Stimulated activated CD8-positive, alpha-beta memory T cell treated with anti-CD3 and anti-CD28 coated beads, Interleukin-2, amount 100 ng/mL, for 48 hours (primary cell): ENCODE measurements at places on chromosomes 4 and X.

DNA sequence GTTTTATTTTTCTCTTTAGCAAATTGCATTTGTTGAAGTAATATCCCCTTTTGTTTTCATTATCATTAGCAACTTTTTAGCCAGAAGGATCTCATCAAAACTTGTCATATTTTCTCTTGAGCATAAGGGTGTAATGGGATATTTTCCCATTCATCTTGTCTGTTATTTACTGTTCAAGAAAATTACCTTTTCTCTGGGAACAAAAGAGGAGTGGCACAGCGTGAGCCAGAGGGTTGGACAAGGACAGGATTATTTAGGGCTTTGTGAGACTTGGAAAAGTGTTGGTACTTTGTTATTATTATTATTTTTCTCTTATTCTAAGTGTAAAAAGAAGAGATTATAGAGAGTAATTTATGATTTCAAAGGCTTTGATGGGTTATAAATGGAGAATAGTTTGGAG lies 135.9 kb downstream of the PRKX start:
- DNase-seq = no peak

GRCh38 chr4:32206756-32207155 lies 1486.6 kb downstream of the PCDH7 start:
- no peak for DNase-seq

DNA sequence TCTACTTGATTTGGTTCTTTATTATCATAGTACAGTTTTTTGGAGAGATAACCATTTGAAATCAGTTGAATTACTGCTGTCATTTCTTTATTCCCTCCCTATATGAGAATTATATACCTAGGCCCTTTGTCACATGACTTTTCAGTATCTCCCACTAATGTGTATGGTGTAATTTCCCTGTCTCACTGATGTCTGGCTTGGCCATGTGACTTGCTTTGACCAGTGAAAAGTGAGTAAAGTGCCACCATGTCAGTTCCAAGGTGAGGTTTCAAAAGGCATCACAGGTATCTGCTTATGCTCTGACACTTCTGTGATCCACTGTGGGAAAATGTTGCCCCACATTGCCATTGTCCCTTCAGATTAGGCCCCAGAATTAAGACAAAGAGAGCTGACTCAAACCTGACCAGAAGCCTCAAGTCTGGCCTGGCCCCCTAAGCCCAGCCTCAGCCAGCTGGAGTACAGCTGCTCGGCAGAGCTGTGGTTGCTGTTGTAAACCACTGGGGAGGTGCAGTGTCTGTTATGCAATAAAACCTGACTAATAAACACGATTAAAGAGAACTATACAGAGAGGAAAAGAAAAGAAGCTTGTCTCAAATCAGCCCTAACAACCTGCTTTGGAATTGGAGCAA lies 27.5 kb downstream of the SETD7 start:
- DNase-seq = no peak

GRCh38 chr4:2696423-2696822 lies 59.7 kb downstream of the TNIP2 start:
- no peak for DNase-seq

DNA sequence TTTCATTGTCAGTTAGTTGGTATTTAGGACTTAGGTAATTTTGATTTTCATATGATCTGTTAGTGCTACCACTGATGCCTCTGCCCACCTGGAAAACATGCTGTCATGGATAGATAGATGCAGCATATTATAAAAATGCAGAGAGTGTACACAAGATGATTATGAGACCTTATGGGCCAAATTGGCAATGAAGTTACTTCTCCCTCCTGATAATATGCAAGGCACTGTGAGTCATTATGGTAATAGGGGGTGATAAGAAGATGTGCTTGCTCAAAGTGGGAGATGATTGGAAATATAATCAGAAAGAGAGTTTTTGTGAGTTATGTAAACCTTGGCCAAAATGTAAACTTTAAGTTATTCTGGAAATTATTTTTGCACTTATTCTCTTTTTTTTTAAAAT lies 56.6 kb upstream of the RHOH start:
- DNase-seq = no peak

DNA sequence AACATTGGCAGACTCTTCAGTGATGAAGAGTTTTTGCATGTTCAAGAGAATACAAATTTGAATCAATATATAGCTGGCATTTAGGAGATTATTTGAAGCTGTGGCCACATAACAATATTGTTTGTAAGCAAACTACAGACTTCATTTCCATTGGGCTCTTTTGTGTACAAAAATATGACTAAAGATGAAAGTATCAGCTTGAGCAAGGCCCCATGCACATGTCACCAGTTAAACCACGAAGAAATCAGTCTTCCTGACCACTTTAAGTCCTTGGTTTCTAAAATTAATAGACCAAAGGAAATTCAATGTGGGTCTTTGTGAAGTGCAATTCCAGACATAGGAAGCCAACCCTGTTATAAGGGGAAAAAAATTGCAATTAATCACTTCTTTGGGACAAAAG lies 1664.6 kb upstream of the ADGRL3 start:
- DNase-seq = no peak
